ENCODE measurements at places on chromosomes 12 and 14.

DNA sequence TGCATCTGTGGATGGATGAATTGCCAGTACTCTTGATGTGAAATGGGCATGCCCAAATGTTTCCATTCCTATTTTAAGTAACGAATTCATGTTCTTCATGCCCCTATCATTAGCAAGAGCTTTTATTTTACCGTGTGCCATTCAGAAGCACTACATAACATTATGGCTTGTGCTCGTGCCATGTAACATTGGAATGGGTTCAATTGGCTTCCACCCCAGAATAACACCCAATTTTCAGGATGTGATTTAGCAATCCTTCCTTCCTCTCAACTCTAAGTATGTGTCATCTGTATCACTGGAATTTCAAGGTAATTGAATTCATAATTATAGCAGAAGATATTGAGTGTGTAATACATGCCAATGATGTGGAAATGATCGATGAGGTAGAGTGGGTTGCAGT, 145.8 kb upstream of the TMPO start:
- DNase-seq, result no peak

- no peak for DNase-seq
Observed at GRCh38 chr12:52441320-52441911, 7.2 kb upstream of the KRT75 start.

GRCh38 chr12:49274396-49275069, 9.7 kb downstream of the TUBA1C start:
- no peak for DNase-seq

GRCh38 chr12:62776997-62777396, 158.0 kb downstream of the PPM1H start:
- DNase-seq, result no peak

- DNase-seq, result no peak
Observed at GRCh38 chr12:46386360-46386867, 13.8 kb upstream of the SLC38A2 start.

DNA sequence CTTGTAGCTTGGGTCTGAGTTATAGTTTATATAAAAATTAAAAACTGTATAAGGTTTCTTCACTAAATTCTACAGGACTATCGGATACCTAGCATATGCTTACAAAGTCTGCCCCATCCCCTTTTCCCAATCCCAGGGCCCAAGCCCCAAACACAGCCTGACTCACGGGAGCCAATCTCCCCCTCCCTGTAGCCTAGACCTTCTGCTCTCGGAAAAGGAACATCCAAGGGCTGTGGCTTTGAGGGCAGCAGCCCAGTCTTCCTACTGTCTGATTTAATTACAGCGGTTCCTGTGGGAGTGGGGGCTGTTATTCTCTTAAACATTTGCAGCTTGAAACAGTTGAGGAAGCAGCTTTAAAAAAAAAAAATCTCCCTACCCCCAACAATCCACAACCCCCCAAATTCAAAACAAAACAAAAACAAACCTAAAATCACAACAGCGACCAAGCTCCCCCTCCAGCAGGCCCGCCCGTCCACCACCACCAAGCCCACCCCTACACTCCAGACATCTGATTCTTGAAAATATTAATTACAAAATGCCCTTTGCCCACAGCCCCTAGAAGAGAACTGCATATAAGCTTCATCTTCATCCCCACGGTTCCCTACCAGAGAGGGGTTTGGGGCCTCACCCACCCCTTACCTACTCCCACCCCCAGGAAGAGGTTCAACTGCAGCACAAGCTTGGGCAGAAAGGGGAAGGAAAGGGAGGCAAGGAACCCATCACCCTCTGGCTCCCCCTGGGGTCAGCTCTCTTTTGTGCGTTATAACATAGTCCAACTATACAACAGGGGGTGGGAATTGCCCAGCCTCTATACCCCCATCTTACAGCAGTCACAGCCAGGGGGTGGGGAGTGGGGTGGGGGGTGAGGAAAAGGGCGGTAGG, 1.1 kb upstream of the PRKAG1 start:
- peak; percentile 66 for DNase-seq

DNA sequence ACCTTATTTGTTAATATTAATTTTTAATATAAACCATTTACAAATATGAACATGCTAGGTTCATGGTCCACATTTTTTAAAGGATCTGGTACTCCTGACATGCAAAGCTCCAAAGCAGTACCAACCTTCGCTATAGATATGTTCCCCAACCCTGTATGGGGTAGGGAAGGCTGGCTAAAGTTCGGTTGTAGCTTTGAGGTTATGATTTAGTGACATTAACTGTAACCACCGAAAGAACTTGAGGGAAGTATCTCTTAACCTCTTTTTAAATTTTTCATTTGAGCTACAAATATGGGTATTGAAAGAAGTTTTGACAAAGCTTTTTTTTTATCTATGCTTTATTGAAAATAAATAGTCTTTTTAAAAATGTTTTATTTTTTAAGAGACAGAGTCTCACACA, 115.5 kb downstream of the DYRK2 start:
- DNase-seq, result no peak

DNA sequence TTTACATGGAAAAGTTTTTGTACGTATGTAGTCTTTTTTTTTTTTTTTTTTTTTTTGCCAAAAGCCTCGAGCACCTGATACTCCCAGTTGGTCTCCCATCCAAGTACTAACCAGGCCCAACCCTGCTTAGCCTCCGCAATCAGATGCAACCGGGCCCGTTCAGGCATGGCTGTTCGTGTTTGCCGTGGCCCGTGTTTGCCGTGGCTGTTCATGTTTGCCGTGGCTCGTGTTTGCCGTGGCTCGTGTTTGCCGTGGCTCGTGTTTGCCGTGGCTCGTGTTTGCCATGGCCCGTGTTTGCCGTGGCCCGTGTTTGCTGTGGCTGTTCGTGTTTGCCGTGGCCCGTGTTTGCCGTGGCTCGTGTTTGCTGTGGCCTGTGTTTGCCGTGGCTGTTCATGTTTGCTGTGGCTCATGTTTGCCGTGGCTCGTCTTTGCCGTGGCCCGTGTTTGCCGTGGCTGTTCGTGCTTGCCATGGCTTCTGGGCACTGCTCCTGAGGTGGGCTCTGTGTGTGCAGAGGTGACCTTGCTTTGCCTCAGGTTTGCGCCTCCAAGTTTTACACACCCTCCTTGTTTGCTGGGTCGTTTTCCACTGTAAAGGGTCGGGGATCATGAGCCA, 26.8 kb upstream of the MMP17 start:
- no peak for DNase-seq

GRCh38 chr12:69739287-69740191, 879 bp downstream of the RAB3IP start:
- DNase-seq, result peak; percentile 68

DNA sequence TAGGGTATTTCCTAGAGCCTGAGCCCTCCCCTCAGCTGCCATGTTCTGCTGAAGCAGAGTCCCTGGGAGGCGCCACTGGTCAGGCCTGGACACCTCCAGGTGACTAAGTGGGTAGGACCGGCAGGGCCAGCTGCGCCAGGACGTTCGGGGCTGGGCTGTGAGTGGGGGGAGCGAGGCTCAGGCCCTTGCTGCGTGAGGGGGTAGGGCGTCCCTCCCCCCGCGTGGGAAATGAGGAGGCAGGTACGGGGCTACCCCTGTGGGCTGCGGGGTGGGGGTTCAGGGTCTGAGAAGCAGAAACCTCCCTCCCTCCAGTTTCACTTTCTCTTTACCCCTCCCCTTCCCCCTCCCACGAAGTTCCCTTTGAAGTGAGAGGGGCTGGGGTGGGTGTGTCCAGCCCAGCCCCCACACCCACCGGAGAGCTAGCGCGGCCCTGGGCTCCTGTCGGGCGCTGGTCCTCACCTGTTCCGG, 22.1 kb upstream of the KIF26A start:
- DNase-seq, result no peak

Measured in erythroblast (primary cell).